ENCODE measurements at places on chromosomes 2 and 18.

GRCh38 chr2:183284606-183285005, 160.4 kb downstream of the NUP35 start:
- DNase-seq: no peak

- no peak for DNase-seq
These were observed 228.7 kb upstream of the RND3 start for GRCh38 chr2:150716186-150716585.

DNA sequence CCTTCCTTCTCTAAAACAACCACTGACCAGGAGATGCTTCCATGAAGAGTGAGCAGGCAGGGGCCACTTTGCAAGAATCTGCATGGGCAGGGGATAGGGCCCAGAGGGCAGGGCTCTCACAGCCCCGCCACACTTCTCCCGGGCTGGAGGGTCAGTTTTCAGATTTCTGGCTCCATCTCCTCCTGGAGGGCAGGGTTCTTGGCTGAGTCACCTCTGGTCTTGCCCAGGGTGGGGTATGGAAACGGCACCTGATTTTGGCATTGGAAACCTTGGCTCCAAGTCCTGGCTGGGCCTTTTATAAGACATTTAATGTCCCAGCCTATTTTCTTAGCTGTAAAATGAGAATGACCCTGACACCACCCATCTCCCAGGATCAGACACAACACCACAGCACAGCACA, 27.6 kb upstream of the ASPRV1 start:
- no peak for DNase-seq

DNA sequence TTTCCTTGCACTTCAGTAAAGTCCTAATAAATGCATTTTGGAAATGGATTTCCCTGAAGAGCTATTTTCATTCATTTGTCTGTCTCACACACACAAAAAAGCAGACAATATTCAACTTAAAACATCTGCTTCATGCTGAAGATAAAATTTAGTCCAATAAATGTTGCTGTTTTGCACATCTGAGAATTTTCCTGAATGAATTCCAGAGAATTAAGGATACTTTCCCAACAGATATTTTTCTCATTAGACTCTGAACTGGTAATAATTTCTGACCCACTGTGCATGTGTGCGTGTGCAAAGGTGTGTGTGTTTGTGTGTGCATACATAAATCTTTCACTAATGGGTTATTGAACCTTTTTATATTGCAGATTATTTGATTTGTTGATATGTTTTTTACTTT, 390.2 kb upstream of the TMEFF2 start:
- no peak for DNase-seq

DNA sequence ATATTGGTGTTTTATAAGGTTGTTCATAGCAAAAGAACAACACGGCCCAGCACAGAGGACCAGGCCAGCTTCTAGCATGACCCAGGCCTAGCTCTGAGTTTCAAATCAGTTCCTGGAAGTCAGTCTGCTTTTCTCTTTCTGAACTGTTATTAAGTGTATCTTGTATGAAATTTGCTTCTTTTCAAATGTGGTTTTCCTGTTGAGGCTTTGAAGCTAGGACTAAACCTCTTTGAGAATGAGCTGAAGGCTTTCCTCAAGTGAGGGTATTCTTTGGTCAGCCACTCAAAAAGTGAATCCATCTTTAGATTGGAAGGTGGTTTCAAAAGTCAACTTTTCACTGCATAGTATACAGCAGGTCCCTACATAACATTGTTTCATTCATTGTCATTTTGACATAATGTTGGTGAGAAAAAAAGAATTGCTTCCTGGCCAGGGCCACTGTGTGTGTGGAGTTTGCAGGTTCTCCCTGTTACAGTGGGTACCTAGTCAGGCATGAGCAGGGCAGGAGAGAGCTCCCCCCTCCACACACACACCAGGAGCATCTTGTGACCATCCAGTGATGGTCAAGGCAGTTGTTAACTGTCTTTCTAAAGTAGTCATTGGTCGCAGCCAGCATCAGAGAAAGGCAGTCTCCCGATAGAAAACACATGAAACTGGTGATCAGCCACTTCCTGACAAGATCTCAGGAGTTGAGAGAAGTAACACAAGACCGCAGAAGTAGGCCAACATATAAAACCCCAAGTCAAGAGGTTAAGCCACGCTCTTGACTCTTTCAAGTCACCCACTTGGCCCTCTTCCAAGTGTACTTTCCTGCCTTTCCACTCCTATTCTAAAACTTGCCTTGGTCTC, 6.7 kb upstream of the ACAA2 start:
- no peak for DNase-seq

DNA sequence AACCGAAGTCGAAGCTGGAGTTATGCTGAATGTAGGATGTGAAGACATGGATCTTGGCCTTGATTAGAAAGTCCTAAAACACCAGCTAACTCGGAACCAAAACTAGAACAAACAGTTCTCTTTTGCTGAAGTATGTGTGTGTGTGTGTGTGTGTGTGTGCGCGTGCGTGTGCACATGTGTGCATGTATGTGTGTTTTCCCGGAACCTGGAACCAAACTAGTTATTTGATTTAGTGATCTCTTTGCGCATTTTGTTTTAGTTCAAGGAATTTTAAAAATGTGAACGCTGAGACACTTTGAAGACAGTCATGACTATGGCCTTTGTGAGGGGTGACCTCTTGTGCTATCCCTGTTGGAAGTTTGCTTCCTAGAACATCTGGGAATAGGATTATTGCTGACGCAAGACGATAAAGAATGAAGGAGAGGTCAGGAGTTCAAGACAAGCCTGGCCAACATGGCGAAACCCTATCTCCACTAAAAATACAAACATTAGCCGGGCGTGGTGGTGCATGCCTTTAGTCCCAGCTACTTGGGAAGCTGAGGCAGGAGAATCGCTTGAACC, 23.8 kb downstream of the FHL2 start:
- no peak for DNase-seq

All from progenitor cell of endocrine pancreas (in vitro differentiated cells).